Left ventricle myocardium inferior (tissue), 1 donor: ENCODE measurements at places on chromosomes 2 and 18.

DNA sequence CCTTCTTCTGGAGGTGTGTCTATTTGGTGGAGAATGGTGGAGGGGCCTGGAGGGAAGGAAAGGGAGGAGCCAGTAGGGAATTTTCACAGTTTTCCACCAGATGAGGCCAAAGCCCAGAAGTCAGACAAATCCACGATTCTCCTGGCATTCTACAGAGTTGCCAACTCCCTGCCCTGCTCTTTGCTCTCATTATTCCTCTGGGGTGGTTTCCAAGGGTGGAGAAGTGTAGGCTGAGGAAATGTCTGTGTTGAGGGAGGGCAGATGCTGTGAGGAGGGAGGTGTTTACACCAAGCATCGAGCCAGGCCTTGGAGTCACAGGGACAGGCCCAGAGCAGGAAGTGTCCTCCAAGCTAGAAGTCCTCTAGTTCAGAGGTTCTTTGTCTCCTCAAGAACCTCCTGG is 124.1 kb upstream of the LGALSL start:
- DNase-seq: peak; percentile 27

- peak; percentile 78 for DNase-seq
Observed at GRCh38 chr18:50967714-50968661, at the start of gene ELAC1. ELAC1 (plus strand) TSS chr18:50968040; CDS start chr18:50974405, 6,365 bp downstream.

DNA sequence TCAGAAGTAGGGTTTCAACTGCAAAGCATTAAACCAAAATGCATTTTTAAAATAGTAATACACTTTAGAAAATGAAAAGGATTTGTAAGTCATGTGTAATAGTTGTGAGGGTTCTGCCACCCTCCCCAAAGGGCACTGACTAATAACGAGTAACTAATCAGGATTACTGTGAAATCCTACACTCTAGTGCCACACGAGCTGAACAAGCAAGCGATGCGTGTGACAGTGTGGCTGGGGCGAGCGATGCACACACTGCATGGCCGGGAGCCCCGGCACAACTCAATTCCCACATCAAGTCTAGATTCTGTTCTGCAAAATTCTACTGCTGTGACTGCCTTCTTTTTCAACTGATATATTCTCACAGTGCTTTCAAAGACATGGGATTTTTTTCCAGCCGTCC is 156.4 kb downstream of the SEPTIN10 start:
- DNase-seq: no peak

DNA sequence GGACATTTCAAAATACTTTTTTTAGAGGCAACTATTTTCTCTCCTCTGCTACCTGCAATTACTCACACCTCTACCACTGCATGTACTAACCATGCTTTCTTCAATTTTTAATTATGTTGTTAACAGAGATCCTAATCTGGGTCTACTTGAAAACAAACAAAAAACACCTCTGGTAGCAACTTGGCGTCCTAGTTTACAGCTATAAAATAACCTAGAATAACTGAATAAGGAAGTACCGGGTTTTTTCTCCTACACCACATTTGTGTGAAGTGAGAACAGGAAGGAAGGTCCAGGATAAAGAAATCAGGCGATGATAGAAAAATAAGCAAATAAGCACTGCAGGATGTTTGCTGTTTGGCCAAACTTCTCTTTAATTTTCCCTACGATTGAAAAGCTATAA is 633.5 kb downstream of the LRP1B start:
- DNase-seq: no peak

GRCh38 chr18:79918615-79919011 is 32.8 kb downstream of the SLC66A2 start:
- DNase-seq: no peak

GRCh38 chr18:74708169-74708568 is 110.5 kb downstream of the ZNF407 start:
- DNase-seq: no peak

GRCh38 chr2:37610638-37611289 is 60.7 kb downstream of the CDC42EP3 start:
- DNase-seq: no peak

- DNase-seq: no peak
Observed at GRCh38 chr2:40208463-40208862, 243.4 kb downstream of the SLC8A1 start.
